ENCODE measurements at places on chromosomes 4 and X.
A peak's percentile ranks its signal among the peaks of the same experiment; 100 is the strongest.

- DNase-seq = no peak
These were observed 382.3 kb upstream of the HTR2C start for GRCh38 chrX:114201622-114202021.

GRCh38 chrX:47223476-47224250, 5.2 kb downstream of the CDK16 start:
- no peak for DNase-seq

- no peak for DNase-seq
These were observed 5.9 kb downstream of the CRMP1 start for GRCh38 chr4:5887011-5887360.

- no peak for DNase-seq
These were observed 13.6 kb downstream of the HMX1 start for GRCh38 chr4:8857766-8858700.

GRCh38 chr4:3340700-3341083, 47.9 kb downstream of the RGS12 start:
- peak; percentile 45 for DNase-seq

- DNase-seq = peak; percentile 56
These were observed 20.5 kb upstream of the CD40LG start for GRCh38 chrX:136627409-136627808.

DNA sequence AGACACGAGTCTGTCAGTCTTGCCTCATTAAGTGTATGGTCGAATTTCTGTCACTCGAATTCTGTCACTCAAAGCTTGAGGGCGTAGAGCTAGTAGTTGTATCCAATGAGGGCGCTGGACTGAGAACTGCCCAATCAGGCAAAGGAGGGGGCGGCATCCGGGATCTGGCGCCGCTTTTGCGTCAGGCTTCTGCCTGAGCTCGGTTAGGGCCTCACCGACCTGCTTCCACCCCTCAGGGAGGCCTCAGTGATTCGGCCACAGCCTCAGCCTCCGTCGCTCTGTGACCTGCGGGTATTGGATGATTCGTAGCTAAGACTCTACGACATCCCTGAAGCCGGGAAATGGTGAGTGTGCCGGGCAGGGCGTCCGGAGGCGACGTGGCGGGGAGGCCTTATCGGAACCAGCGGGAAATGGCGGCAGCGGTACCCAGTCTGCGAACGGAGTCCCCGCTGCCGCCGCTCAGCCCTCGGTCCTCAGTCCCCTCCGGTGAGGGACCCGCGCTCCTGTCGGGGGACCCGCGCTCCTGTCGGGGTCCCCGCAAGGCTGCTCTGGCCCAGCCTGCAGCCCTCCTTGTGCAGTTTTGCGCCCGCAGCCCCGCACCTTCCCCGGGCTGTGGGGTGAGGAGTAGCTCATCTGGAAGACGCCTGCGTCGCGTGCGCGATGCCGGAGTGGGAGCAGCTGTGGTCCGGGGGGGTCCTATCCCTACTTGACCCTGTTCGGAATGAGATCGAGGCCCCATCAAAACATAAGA, 88.3 kb downstream of the ZNF718 start:
- no peak for DNase-seq

DNA sequence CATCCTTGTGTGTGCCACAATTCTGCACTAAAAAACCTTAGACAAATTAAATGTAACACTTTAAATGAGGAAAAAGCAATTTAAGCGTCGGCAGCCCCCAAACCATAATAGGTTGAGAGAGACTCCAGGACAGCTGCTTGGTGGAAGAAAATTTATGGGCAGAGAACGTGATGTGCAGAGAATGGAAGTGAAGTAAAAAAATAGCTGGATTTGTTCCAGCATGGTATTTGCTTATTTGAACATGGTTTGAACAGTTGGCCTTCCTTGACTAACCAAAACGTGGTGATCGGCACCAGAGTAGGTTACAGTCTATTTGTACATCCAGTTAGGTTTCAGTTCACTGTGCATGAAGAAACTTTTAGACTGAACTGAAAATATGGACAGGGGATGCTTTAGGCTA, 343.0 kb upstream of the CPEB2 start:
- DNase-seq = no peak

GRCh38 chr4:40789031-40789430, 39.3 kb downstream of the NSUN7 start:
- DNase-seq = no peak

DNA sequence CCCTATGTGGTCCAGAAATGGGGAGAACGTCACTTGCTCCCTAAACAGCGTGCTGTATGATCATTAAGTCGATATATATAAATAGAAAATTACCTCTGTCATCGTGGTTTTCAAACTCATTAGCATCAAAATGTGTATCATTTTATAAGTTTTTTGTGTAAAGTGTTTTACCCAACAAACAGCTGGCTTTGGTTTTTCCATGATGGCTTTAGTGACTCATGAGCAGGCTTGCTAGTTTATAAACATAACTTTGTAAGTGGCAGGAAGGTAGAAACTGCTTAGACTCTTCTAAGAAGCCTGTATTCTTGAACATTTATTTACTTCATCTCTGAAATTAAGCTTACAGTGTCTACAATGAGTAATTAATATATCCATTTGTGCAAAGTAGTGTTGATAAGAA, 108.4 kb upstream of the DIPK2B start:
- DNase-seq = no peak
